ENCODE measurements at places on chromosomes 1 and 21.
A peak's percentile ranks its signal among the peaks of the same experiment; 100 is the strongest.

DNA sequence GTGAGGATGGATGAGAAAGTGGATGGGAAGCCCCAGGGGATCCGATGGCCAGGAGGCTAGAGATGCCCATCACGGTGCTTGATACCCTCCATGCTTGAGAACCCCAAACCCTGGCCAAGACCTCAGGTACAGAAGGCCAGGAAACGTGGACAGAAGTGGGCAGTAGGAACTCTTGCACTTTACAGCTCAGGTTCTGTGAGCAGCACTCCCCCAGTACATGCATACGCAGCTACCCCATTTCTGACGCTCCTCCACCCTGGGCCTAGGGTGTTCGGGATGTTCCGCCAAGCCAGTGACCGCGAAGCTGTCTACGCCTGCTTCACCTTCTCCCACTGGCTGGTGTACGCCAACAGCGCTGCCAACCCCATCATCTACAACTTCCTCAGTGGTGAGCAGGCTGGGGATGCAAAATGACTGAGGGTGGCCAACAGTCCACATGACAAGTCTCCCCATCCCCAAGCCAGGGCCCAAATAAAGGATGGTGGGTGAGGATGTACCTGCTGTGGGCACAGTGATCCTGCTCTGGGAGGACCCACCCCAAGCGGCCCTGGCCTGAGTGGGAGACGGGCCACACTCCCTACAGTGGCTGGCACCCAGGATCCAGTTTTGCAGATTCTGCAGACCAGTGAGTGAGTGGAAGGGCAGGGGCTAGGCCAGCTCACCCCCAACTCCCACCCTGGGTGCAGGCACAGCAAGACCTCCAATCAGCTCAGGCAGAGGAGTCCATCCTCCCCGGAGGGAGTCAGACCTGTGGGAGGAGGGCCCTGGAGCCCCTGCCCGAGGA, 7.4 kb downstream of the HCRTR1 start:
- no peak for DNase-seq

DNA sequence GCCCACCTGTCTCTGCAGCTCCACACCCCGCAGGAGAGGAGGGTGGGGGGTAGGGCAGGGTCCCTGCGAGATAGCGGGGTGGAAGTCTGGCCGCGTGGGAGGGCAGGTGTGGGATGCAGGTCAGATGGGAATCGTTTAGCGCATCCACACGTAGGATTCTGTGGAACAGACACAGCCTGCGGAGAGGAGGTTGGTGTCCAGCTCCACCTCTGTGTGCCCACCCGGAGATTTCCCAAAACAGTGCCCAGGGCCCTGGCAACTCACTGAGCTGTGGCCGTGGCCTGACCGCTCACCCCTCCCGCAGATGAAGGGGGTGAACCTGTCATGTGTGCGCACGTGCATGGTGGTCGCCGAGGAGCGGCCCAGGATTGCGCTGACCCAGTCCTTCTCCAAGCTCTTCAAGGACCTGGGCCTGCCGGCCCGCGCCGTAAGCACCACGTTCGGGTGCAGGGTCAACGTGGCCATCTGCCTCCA, 46.9 kb downstream of the S100B start:
- no peak for DNase-seq

- DNase-seq, result peak; percentile 95
Measured at GRCh38 chr1:178684542-178685000, 40.5 kb upstream of the RALGPS2 start.

GRCh38 chr1:202952818-202953217, 5.3 kb downstream of the ADIPOR1 start:
- peak; percentile 24 for DNase-seq

DNA sequence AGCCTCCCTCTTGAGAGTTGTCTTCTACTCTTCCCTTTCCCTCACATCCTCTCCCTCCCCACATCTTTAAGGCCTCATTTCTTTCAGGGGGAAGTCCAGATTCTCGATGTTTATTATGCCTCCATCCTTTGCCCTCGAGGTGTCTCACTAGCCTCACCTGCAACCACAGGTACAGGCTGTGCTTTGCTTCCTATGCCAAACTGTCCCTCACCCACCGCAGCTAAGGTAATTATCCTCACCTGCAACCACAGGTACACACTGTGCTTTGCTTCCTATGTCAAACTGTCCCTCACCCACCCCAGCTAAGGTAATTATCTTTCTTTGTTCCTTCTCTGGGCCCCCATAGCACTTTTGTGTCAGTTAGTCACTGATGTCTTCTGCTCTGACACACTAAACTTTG, 328.1 kb upstream of the SNX7 start:
- DNase-seq, result no peak

GRCh38 chr1:119075614-119076013, 64.8 kb downstream of the WARS2 start:
- peak; percentile 79 for DNase-seq

DNA sequence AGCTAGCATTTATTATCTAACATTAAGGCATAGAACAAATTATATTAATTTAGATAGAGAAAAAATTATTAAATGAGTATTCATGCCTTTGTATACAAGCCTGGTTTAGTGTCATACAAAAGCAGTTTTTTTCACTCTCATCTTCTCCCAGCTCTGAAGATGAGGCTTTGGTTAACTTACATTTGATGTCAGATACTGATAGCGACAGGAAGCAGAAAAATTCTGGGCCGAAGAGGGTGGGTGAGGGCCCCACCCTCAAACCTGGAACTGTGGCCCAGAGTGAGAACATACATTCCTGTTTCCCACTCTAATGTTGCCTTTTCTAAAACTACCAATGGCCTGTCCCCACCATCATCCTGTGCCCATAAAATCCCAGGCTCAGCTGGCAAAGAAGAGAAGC, 15.0 kb downstream of the OR2T1 start:
- DNase-seq, result no peak

GRCh38 chr1:15734901-15735300, 1.2 kb upstream of the SLC25A34 start:
- no peak for DNase-seq

DNA sequence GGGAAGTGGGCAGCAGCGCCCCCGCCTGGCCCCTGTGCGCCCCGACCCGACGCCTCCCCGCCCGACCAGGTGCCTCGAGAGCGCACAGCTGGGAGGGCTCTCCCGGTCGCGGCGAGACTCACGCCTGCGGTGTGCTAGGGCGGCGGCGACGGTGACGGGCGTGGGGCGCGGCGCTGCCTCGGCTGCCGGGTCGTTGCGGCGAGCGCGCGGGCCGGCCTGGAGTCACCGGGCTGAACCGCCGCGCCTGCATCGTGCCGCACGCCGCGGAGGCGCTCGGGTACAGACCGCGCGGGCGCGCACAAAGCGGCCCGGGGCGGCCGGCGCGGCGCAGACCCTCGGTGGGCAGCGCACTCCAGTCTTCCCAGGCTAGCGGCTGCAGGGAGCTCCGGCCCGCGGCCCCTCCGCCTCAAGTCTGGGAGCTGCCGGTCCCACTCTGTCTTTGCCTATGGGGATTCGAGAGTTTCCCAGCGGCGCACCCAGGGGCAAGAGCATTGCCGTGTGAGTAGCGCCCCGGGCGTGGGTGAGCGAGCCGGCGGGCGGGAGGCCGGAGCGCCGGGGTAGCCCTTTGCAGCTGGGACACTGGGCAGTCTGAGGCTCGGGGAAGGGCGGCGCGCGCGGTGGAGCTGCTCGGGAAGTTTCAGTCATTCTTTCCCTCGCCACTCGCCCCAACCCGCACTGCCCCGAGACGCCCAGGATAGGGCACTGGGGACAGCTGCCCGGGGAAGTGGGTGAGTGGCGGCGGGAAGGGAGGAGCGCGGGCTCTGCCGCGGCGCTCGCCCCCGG, at the start of gene SLC35F3:
Gene SLC35F3, plus strand, starts transcription at position 44 of the 783 bp plus-strand sequence.
- DNase-seq, result peak; percentile 37
